ENCODE measurements at places on chromosomes 12 and 14.
A peak's percentile ranks its signal among the peaks of the same experiment; 100 is the strongest.

- no peak for DNase-seq
Observed at GRCh38 chr12:18304609-18305008, 43.3 kb downstream of the PIK3C2G start.

DNA sequence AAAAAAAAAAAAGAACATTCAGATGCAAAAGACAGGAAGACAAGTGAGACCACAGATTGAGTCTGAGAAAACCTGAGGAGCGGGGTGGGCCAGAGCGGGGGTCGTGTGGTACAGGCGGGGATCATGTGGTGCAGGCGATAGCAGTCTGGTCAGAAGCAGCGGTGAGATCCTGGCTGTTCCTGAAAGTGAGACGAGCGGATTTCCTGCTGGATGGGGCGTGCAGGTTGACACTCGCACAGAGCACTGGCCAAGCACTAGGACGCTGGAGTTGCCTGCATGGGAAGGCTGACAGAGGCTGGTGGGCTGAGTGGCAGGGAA, 35.7 kb downstream of the CDC42BPB start:
- DNase-seq = no peak

DNA sequence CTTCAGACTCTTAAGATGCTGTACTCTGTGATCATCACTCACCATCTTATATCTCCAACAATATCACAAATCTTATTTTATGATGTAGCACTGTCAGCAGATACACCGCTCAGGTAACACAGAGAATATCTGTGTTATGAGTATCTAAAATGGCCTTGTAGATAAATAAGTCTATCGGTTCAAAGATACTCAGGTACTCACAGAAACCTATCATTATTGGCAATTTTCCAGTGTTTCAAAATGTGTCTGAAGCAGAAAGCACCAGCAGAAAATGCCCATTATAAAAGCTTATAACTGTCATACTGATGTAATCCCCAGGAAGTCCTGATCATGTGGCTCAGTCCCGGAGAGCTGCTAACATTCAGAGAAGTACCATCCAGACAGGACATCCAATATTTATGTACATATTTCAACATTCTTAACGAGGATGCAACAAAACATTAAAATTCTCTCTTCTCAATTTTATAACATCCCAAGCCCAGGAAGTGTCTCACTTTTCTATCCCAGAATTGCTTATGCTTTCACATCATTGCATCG, 190.7 kb upstream of the LMNTD1 start:
- no peak for DNase-seq

DNA sequence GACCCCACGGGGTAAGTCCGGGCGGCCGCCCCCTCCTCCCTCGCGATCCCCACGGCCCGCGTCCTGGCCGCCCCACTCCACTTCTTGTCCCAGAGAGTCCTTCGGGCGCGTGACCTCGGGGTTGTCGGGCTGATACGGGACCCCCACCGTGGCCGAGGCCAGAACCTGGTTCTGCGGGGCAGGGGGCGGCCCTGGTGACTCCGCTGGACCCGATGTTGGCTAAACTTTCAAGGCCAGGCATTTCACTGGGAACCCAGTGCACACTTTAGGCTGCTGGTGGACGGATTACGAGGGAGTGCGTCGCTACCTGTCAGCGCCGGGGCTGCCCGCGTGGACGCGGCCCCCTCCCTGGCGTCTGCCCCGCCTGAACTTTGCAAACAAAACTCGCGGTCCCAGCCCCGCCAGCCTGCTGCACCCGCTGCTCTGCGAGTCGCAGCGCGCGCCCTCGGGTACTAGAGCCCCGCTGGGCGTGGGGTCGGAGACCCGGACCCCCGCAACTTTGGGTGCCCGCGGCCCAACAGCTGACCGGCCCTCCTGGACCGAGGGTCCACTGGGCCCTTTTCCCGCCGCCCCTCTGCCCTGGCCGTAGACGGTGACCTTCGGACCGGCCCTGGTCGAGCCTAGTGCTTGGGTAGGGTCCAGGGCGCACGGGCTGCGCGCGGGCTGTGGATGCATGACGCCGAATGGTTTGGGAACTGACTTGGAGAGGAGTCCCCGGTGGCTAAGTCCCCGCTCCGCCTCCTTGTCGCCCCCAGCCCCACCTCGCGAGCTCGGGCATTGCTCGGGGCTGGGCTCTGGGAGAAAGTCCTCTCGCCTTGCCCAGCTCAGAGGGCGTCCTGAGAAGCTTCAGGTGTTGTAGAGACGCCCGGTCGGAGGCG, 624 bp downstream of the RIN3 start:
- DNase-seq = peak; percentile 57

DNA sequence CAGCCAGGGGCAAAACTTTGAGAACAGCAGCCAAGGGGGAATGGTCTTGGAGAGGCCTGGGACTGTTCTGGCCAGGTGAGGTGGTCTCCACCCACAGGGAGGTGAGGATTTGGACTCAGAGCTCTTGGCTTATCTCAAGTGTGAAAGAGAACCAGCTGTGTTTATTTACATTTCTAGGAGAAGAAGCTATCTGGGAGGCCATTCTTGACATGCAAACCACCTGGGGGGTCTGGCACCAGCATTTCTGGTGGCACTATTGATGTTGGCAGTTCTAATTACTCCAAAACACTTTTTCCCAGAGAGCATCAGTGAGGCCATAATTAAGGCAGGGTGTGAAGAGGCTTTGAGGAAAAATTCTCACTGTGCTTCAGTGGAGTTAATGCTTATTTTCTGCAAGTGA, 95.1 kb downstream of the CAND1 start:
- peak; percentile 51 for DNase-seq

DNA sequence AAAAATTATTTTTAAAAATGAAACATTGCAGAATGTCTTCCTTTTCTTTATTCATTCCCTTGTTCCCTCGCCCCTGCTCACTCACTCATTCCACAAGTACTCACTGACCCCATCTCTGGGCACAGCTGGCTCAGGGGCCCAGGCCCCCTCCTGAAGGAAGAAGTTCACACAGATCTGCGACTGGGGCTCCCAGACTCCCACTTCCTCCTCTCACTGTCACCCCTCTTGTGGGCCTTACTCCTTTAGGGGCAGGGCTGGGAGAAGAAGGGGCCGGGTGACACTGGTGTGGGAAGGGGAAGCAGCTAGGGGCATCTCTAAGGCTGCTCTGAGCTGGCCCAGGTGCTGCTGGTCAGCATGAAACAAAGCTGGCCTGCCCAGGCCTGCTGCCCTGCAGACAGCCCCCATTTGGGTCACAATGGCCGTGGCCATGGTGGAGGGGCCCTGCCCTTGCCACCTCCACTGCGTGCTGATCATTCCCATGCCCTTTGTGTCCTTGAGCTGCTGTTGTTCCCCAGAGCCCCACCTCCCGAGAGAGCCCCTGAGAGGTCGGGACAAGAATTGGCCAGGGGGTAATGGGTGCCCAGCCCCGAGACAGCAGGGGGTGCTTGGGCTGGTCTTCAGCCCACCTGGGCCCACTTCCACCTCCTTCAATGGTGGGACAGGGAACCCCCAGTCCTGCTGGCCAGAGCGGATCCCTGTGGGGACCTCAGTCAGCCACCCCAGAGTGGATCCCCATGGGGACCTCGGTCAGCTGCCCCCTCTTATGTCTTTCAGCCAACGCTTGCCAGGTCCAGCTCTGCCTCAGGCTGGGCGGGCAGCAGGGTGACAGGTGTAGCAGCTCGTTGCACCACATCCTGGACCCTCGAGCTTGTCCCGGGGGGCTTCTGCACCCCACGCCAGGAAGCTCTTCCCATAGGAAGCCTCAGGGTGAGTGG, 212.4 kb upstream of the C14orf180 start:
- no peak for DNase-seq

- DNase-seq = peak; percentile 96
Observed at GRCh38 chr14:68140076-68140741, 320.6 kb downstream of the RAD51B start.

DNA sequence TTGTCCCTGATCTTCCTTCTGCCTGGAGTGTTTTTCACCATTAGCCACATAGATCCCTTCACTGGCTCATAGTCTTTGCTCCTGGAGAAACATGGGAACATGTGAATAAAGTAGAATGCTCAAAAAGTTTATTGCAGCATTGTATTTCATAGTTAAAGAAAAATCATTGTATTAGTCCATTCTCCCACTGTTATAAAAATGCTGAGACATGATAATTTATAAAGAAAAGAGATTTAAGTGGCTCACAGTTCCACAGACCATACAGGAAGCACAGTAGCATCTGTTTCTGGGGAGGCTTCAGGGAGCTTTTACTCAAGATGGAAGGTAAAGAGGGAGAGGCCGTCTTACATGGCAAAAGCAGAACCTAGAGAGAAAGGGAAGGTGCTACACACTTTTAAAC, 238.3 kb upstream of the OR4E1 start:
- no peak for DNase-seq

GRCh38 chr14:95910628-95911027, 34.0 kb downstream of the TUNAR start:
- peak; percentile 5 for DNase-seq

GRCh38 chr12:20701106-20701505, 6.0 kb downstream of the SLCO1C1 start:
- no peak for DNase-seq

GRCh38 chr12:21998782-21999181, 47.2 kb upstream of the CMAS start:
- no peak for DNase-seq

GRCh38 chr12:48472259-48472658, at the start of gene ANP32D:
Gene ANP32D, plus strand, starts transcription at chr12:48472559. Its CDS starts 106 bp downstream, at chr12:48472665.
- DNase-seq = no peak

GRCh38 chr12:122082621-122083356, 4.2 kb downstream of the MLXIP start:
- no peak for DNase-seq

GRCh38 chr12:128852026-128852698, 1.1 kb upstream of the GLT1D1 start:
- DNase-seq = no peak

- DNase-seq = no peak
Observed at GRCh38 chr12:99250091-99250490, 397.5 kb upstream of the GARIN6 start.

- DNase-seq = no peak
Observed at GRCh38 chr14:85037411-85037810, 492.5 kb upstream of the FLRT2 start.

GRCh38 chr12:12684375-12685106, 11.4 kb downstream of the GPR19 start:
- peak; percentile 67 for DNase-seq

DNA sequence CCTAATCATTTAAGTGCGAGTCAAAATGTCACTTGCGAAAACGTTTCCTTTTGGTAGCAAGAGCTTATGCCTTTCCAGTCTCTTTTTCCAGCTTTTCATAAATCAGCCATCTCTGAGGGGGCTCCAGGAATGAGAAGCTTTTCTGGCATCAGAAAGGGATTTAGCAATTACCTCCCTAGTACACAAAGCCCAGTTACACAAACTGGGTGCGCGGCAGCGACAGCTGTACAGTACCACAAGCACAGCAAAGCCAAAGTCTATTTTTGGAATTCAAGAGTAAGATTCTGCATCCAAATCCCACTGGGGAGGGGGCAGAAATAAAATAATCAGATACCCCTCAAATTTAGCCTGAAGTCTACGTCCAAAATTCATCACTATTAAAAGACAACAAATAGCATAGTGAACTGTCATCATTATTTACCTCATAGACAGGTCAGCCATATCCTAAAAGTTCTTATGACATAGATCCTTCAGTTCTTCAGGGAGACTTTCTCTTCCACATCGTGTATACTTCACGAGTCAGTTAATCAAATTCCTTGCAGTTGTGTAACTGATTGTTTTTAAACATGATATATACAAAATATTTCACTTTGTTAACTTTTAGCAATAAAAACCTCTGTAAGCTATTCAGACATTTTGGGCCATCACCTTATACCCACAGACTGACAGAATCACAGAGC, 150.8 kb downstream of the TTC7B start:
- no peak for DNase-seq

DNA sequence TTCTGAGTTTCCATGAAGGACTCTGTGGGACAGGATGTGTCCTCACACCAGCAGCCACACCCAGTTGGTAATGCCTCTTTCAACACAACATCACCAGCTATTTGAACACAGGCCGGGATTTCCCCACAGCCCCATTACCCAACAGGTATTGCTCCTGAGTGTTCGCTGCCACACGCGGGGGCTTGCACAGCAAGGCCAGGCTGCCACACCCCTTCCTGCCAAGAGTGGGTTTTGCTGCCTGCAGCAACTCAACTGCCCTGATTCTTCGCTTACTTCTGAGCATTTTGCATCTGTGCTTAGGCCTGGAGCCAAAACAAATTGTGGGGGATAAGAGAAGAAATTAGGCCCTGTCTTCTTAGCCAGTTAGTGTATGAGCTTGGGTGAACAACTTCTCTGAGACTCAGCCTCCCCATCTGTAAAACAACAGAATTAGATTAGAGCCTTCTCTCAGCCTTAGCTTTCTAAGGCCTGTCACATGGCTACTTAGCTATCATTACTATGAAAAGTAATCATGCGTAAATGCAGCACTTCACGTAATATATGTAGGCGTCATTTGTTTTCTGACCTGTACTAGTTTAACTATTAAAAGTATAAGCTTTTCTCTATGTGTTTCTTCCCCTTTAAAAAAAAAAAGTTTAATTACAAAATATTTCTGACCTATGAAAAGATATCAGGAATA, 20.0 kb downstream of the CKAP4 start:
- DNase-seq = no peak

DNA sequence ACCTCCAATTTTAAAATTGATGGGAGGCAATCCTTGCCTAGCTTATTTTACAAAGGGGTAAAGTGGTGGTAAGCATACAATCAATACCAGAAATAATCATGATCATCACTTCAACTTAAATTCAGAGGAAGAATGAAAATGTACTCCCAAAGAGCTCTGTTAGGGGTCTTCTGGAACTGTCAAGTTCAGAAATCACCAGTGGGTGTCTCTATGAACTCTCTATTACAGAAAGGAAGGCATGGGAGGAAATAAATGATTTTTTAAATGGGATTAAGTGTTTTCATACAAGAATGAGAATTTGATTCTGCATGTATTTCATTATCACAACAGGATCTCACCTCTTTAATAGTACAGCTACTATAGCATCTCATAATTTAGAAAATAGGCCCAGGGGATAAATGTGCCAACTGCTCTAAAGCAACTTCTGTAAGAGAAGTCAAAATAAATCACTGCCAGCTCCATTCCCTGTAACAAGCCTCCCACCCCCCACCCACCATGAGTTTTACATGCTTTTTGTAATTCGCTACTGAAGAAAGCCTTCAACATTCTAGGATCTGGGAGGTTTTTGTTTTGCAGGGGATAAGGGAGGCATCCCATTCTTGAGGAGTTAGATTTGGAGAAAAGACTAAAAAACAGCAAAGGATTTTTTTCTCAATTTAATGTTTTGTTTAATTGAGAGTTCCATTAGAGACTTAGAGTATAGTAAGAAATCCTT, 9.7 kb downstream of the DCP1B start:
- DNase-seq = no peak

DNA sequence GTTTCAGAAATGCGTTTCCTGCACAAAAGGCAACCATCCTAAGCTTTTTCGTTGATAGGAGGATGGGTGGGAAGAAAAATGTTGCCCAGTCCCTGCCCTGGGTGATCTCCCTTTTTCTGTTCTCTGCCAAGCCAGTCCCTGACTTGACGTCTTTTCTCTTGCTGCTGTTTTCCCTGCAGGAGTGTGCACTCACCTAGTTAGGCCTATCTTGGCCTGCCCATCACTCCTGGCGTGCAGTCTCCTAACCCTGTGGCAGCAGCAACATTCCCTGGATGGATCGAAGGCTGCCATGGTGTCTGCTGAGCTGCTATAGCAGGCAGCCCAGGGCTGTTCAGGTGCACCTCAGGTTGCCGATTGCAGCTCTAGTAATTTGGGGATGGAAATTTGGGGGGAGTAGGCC, 1.2 kb downstream of the UNC119B start:
- peak; percentile 15 for DNase-seq

- peak; percentile 74 for DNase-seq
Observed at GRCh38 chr12:121765573-121765972, 27.9 kb downstream of the RHOF start.

GRCh38 chr12:11730299-11731041, 81.0 kb downstream of the ETV6 start:
- DNase-seq = no peak
